ENCODE measurements at places on chromosomes 13 and 19.

DNA sequence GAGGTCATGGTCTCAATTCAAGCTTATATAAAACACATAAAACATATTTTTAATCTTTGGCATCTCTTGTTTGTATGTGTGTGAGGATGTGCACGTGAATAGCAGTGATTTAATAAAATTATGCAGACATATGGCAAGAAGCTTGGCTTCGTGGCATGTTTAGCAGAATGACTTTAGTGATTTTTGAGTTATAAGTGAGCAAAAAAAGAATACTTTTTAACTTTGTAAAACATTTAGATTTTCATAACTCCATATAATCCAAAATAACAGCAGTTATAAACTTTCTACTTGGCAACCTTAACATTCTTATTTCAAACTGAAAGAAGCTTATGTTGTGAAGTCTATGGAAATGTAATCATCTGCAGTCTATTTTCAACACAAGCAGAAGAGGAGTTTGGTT is 120.6 kb downstream of the SLITRK1 start:
- no peak for DNase-seq

DNA sequence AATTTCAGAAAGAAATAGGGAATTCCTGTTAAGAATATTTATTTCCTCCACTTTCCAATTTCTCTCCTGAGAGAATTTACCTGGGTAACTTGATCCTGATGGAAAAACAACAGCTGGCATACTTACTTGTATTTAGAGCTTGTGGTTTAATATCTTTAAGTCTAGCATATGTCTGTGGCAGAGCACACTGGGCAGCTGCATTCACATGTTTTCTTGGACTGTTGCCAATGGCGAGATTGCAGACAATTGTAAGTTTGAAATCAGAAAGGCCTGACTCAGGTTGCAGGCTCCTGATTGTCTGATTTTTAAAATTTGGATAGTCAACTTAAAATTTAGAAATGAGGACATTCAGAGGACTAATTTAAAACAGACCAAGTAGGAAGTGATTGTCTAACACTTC is 66.9 kb downstream of the NHLRC3 start:
- DNase-seq, result peak; percentile 76

DNA sequence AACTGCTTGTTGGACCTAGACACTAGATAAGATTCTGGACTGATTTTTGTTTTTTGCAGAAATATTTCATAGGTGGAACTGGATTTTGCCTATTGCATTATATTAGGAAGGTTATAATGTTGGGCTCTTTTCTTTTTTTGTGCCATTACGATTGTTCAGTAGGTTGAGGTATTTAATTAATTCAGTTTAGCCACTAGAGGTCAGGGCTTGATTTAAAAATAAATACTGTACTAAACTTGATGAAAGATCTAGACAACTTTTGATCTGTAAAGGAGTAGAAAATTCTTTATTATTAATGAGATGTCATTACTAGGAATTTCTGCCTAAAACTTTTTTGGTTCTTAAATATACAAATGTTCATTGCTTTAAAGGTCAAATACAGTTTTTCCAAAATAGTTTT is 15.2 kb upstream of the SUPT20H start:
- peak; percentile 13 for DNase-seq

GRCh38 chr19:33416307-33417215 is 43.1 kb downstream of the CEBPG start:
- DNase-seq, result peak; percentile 90

- no peak for DNase-seq
Measured at GRCh38 chr19:3382460-3383100, 16.2 kb downstream of the NFIC start.

- DNase-seq, result no peak
Measured at GRCh38 chr13:80262051-80262695, 78.8 kb downstream of the SPRY2 start.

DNA sequence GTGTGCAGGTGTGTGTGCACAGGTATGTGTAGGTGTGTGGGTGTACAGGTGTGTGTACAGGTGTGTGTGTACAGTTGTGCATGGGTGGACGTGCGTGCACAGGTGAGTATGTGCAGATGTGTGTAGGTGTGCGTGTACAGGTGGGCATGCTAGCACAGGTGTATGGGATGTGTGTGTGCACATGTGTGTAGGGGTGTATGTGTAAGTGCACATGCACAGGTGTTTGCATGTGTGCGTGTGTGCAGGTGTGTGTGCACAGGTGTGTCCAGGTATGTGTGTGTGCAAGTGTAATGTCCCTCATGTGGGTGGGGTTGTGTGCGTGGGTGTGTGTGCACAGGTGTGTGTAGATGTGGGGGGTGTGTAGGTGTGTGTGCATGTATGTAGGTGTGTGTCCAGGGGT is 27.5 kb upstream of the TFDP1 start:
- no peak for DNase-seq

DNA sequence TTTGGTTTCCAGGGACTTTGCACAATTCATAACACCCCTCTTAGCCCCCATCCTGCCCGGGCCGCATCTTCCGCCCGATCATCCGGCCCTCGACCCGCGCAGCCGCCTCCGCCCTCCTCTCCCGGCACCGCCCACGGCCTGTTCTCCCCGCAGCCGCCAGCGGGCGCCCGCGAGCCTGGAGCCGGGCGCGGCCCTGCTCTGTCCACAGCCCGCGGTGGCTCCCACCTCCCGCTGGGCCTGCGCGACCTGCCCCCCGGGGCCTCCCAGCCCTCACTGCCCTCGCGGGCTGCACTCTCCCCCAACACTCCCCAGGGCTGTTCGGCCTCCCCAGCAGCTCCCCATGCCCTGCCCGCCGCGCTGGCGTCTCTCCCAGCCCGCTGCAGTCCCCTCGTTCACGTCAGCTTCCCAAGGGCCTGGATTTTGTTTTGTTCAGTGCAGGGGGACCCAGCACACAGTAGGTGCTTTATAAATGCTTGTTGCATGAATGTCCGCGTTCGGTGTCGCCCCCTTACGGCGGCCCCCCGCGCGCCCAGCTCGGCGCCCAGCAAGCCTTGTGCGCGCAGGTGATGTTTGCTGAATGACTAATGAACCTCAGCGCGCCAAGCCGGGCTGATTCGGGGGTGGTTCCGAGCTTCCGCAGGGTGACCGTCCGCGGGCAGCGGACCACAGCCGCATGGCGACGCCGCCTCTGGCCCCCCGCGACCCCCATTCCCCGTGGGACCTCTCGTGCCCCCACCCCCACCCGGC is 4.6 kb upstream of the APC2 start:
- peak; percentile 65 for DNase-seq

DNA sequence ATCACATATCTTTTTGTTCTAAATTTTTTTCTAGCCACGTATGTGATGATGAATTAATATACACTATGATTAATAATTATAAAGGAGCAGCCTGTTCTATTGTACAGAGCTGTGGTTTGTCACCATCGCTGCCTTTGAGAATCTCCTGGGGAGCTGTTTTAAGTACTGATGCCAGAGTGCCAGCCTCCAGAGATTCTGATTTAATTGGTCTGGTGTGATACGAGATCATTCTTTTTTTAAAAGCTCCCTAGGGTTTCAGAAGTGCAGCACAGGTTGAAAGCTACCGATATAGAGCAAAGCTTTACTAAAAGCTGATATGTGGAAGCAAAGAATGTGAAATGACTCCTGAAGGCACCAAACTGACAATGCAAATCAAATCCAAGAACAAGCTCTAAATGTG is 314.7 kb downstream of the ITGBL1 start:
- DNase-seq, result peak; percentile 82

GRCh38 chr13:44508562-44509077 is 67.5 kb downstream of the TSC22D1 start:
- DNase-seq, result no peak

DNA sequence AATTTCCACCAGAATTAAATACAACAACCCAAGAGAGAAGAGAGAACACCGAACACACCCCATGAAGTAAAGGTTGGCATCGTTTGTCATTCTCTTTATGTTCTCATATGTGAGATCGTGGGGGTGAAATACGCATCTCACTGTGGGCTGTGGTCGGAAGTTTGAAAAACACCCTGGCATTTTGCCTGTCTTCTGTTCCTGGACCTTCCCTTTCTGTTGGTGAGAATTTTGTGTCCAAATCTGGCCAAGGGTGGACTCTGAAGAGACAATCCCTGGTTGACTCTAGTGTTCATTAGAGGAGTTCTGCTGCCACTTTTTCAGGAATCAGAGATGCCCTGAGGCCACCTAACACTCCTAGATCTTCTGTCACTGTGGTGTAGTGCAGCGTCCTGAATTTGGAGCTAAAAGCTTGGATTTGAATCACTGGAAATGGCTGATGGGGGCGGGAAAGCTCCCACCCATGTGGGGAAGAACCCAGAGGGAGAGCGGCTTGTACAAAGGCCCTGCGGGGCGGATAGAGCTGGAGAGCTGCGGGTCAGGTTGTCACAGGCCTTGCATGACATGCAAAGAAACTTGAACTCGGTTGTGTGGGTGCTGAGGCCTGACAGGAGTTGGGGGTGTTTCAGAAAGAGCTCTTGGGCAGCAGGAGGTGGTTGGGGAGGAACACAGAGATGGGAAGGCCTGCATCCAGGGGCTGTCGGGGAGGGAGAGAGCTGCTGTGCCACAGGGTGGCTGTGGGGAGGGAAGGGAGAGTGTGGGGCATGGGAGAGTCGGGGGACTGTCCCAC is 11.1 kb upstream of the SPATA13 start:
- DNase-seq, result no peak

DNA sequence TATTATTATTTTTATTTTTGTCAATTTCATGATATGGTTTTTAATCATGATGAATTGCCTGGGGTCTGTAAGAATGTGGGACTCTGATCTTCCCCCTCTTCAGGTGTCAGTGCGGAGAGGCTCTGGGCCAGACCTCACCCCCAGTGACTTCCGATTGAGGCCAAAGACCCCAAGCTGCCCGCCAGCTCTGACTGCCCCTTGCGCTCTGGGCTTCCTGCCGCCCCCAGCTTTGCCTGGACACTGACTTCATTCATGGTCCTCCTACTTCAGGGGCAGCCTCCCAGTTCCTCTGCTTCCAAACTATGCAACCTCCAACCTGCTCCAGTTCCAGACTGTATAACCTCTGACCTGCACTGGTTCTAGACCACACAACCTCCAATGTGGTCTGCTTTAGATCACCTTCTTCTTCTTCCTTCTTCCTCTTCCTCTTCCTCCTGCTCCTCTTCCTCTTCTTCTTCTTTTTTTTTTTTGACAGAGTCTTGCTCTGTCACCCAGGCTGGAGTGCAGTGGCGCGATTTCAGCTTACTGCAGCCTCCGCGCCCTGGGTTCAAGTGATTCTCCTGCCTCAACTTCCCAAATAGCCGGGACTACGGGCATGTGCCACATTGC is 6.7 kb upstream of the PPP5C start:
- no peak for DNase-seq

GRCh38 chr13:99572131-99572530 is 70.9 kb downstream of the TM9SF2 start:
- DNase-seq, result no peak

DNA sequence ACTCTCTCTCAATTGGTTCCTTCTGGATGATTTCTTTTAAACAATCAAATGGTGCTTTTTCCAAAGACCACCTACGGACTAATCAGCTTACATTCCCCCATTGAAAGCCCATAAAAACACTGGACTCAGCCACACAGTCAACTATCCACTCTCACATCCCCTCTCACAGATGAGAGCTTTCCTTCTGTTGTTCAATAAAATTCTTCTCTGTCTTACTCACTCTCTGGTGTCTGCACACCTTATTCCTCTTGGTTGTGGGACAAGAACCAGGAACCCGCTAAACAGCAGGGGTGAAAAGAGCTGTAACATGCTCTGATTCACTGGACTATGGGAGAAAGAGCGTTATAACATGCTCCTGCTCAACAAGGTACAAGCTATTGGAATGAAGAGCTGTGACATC is 2896.2 kb downstream of the PCDH9 start:
- no peak for DNase-seq

DNA sequence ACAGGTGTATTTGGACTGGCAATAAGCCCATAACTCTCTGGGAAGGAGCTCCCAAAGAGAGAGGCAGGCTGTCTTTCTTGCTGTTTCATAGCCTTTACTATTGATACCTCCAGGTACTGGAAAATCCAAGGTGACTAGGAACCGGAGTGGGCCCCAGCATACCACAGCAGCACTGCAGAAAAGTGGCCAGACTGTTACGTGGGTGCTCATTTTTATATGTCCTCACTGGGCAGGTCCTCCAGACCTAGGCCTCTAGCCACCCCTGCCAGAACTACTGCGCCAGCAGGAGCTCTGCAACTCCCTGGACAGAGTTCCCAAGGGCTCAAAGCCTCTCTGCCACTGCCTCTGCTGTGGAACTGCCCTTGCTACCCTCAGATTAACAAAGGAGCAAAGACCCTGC is 46.4 kb downstream of the LIG4 start:
- DNase-seq, result no peak

DNA sequence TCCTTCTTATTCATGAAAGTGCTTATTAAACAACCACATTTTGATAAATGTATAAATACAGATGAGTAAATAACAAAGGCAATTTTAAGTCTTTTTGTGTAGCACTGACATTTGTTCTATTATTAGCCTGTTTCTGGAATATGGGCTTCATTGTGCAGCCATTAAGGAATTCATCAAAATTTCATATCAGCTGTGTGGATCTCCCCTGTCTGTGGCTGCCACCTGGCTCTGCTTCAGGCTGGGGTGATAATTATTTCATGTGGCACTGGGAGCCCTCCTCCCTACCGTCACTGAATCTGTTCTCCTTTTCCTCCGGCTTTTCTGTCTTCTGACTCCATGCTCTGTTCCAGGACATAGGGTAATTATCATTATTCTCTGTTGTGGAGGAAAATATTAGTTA is 57.1 kb downstream of the LMO7 start:
- DNase-seq, result peak; percentile 94

DNA sequence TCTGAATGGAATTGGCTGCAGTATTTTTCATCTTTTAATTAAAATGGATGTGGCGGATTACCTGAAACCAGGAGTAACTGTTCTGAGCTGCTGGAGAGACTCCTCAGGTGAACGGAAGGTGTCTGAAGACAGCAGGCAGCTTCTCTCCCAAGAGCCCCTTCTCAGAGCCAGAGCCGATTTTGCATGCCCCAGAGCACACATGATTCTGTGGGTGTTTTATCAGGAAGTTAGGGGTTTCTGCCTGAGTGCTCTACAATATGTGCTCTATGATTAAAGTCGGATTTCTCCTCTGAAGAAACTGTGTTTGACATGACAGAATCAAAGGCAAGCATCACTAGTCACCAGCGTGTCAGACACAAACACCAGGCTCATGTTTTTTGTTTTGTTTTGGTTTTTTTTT is 60.7 kb upstream of the MCF2L start:
- DNase-seq, result peak; percentile 15

GRCh38 chr13:74768521-74769085 is 634.4 kb upstream of the KLF12 start:
- no peak for DNase-seq

DNA sequence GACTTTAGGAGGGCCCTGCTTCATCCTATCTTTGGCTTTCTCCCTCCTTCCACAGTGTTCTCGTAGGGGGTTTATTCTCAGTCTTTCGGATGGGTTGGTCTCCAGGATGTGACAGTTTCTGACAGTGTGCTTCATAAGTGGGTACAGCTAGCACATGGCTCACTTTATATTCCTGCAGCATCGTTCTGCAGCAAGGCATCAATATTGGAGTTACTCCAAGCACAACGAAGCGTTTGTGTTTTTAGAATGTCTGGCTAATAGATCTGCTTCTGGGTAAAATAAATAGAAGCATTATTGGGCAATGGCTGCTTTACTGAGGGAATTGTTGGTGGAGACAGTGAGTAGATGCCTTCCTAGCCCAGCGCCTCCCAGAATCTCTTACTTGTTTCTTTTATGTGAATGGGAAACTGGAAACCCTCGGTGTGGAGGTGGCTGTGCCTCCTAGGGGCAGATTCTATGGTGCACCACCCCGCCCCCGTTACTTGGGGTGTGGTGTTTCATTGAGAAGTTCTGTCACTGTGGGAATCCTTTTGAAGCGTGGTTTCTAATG is 2.0 kb downstream of the FARP1 start:
- peak; percentile 19 for DNase-seq

All from NCI-H2171 treated with DMSO at 0.1 percent for 48 hours (cell line).